ENCODE measurements at places on chromosomes 3 and 15.

- DNase-seq, result no peak
Observed at GRCh38 chr15:36654866-36655265, 75.4 kb downstream of the CDIN1 start.

GRCh38 chr15:55685286-55685685 is 57.7 kb downstream of the PRTG start:
- DNase-seq, result no peak

DNA sequence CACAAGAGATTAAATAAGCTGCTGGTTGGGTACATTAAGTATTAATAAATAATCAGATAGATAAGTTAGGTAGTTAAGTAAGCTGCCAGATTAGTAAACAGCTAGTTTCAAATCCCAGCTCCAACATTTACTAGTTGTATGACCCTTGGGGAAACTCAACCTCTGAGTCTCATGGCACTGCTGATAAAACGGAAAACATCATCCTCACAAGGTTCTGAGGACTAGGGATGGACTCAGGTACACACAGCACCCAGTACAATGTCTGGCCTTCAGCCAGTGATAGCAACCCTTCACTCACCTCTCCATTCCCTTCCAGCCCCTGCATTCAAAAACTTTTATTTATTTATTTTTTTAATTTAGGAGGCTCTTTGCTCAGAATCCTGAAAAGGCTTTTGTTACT is 32.3 kb downstream of the B3GNT5 start:
- DNase-seq, result no peak

GRCh38 chr3:177107461-177108239 is 89.6 kb downstream of the TBL1XR1 start:
- DNase-seq, result no peak

DNA sequence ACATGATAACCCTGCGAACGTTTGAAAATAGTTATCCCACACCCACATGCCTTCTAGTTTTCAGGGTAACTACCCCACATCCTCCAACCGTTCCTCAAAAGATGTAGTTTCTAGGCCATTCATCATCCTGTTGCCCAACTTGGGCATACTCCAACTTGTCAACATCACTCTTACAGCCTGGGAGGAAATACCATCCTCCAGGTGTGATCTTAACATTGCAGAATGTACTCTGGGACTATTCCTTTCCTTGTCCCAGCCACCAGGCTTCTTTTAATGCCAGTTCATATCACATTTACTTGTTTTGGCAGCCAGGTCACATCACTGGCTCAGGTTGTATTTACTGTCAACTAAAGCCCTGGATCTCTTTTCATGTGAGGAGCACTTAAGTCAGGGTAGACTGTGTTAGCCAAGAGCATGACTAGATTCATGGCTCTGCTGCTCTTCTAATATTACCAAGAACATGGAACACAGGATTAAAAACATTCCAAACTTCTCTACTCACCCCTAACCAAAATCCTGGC is 4.0 kb upstream of the DENND6A start:
- DNase-seq, result no peak

DNA sequence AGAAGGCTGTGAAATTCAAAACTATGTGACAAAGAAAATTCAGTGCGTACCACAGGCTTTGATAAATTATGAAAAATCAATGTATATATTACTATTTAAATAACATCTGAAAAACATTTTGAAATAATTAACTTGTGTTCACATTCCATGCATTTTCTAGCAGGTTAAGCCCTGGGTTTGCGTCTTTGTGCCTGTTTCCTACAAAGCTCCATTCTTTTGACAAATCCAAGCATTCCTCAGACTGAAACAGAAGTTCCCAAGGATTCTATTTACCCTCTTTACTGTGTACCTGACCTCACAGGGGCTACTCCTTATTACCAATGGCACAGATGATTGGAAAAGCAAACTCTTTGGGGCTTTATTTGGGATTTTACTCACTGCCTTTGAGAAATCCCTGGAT is 1.9 kb downstream of the PAQR9 start:
- no peak for DNase-seq

DNA sequence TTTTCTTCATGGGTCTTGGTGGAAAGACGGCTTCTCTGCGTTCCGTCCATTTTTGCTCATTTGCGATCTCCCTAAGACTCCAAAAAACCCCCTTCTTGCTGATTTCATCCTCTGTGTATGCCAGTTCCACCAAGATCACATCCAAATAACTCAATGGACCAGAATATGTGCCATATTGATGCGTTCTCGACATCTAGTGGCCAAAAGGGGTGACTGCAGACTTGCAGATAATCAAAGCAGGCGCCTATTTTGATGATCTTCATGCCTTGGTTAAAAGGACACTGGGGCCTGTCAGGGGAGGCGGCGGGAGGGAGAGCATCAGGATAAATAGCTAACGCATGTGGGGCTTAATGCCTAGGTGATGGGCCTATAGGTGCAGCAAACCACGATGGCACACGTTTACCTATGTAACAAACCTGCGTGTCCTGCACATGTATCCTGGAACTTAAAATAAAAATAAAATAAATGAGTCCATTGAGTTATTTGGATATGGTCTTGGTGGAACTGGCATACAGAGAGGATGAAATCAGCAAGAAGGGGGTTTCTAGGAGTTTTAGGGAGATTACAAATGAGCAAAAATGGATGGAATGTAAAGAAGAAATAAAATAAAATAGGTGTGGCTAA is 104.2 kb upstream of the RAD18 start:
- DNase-seq, result peak; percentile 69

DNA sequence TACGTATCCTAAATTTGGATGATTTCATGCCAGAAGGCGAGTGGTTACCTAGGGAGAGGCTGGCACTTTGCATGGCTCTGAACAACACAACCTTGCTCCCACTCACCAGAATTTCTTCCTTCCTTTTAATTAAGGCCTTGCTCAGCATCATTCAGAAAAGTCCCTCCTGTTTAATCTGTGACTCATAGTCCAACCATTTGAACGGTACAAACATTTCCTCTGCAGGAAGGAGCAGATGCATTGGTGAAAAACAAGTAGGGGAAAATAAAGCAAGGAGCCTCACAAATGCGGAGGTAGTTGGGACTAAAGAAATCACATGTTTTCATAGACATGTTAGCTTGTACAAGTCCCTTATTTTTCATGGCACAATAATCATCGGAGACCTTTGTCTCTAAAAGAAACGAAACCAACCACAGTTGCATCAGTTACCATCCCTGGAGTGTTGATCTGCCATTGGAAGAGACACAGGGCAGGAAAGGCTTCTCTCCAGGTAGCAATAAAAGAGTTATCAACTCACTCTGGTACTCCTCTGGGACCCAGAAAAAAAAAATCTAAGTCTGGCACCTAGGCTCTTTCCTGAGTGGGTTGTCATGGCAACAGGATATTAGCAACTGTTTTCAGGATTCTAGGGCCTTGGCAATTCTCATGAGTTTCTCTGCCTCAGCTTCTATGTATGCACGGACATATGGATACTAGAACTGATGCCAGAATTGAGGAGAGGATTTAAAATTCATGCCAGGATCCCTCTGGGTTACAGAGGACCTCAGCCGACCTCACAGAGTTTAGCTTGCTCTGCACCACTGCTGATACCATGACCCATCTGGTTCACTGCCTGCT is 255.4 kb upstream of the ARPP21 start:
- DNase-seq, result no peak

- DNase-seq, result no peak
Observed at GRCh38 chr3:146374146-146374545, 95.2 kb downstream of the PLSCR2 start.

All from islet precursor cell (in vitro differentiated cells).